NCI-H187 (cell line): ENCODE measurements at places on chromosomes 4 and X.

- no peak for DNase-seq
These were observed 54.4 kb upstream of the KLF3 start for GRCh38 chr4:38609614-38610013.

DNA sequence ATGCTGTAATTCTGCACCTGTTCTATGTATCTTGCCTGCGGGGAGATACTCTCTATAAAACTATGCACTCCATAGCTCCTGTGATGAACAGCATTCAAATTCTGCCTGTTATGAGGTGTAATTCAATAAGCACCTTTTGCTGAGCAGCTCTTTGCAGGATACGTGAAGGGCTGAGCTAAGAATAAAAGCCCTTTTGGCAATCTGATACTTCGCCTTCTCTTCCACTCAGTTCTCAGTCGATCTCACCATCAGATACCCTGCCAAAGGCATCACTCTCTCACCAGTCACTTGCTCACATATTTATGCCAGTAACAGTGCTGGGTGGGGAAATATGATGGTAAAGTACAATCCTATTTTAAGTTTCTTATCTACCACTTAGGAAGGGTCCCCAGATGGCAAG is 67.2 kb downstream of the RPS3A start:
- DNase-seq = no peak

DNA sequence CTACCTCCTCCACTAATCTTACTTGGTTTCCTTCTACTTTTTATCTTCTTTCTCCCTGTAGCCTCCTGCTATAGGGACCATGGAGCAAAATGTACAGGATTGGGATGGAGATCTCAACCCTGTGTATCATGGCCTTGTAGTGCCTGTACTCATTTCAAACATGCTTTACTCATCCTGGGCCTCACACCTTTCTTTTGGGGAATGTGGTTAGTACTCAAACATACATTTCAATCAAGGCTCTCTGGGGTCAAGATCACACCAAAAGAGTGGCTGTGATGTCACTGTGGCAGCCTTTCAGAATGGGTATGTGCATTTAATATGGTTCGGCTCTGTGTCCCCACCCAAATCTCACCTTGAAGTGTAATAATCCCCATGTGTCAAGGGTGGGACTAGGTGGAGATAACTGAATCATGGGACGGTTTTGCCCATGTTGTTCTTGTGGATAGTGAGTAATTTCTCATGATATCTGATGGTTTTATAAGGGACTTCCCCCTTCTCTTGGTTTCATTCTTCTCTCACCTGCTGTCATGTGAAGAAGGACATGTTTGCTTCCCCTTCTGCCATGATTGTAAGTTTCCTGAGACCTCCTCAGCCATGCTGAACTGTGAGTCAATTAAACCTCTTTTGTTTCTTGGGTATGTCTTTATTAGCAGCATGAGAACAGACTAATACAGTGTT is 205.1 kb downstream of the RASL11B start:
- no peak for DNase-seq

DNA sequence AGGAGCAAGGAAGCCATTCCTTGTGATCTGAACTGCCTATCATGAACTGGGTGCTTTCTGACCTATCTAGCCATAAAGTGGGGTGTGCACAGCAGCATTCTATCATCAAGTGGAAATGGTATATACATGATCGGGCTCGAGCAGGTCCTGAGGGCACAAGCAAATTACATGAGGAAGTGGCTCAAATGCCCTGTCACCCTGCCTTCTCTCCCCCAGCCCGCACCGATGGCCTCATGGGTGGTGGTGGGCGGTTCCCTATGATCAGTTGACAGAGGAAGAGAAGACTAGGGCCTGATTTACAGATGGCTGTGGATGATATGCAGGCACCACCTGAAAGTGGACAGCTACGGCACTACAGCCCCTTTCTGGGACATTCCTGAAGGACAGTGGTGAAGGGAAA is 46.3 kb upstream of the BCLAF3 start:
- DNase-seq = no peak

DNA sequence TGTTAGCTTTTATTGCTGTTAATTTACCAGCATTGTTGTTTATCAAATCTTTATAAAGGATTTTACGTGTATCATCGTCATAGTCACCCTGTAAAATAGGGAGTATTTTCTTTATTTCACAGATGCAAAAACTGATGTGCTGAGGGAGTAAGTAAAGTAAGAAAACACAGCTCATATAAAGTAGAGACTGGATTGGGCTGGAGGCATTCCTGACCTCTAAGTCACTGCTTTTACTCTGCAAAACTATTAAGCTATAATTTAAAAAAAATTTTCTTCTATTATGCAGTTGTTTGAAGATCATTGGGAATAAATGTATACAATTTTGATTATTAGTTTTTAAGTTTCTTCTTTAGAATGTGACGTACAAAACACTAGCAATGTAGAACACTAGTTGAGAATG is 45.9 kb downstream of the NUDT6 start:
- DNase-seq = no peak

DNA sequence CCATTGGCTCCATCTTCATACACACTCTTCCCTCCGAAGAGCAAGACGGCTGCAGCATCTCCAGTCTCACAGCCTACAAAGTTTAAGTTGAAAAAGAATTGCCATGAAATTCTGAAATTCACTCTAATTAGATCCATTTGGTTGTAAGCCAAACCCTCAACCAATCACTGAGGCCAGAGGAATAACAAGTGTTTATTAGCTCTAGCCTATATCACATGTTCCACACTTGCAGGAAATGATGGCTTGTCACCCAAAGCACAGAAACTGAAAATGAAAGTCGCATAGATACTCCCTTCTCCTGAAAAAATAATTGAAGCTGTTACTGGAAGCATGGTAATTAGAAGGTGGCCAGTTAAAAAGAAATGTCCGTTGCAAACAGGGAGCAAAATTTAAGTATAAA is 1071.8 kb downstream of the CCSER1 start:
- DNase-seq = no peak

GRCh38 chr4:140870427-140870826 is 114.2 kb upstream of the TBC1D9 start:
- DNase-seq = peak; percentile 10

GRCh38 chrX:29541038-29541437 is 674.3 kb upstream of the MAGEB2 start:
- no peak for DNase-seq

DNA sequence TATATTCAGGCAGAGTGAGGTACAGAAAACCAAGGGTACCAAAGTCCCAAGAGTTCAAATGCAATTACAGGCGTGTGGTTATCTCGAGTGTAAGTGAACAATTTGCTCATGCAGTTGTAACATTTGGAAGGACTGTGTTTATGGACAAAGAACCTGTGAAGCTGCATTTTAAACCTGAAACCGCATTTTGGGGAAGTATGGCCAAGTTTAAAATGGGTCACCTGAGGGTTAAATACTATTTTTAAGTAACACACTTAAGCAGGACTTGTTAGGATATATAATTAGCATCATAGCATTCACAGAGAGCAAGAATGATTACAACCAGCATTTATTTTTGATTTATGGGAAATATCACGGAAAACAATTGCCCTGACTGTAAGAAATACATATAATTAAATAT is 79.1 kb upstream of the LCORL start:
- no peak for DNase-seq

- no peak for DNase-seq
These were observed 583 bp downstream of the RASL11B start for GRCh38 chr4:52862639-52863161.

DNA sequence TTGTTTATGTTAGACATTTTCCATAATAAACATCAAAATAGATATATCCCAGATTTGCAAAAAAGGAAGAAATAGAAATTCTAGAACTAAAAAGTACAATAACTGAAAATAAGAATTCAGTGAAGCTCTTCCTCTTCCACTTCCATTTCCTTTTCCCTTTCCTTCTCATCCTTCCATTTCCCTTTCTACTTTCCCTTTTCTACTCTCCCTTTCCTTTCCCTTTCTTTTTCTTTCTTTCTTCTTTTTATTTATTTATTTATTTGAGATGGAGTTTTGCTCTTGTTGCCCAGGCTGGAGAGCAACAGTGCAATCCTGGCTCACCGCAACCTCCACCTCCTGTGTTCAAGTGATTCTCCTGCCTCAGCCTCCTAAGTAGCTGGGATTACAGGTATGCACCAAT is 30.6 kb upstream of the OPHN1 start:
- DNase-seq = no peak

DNA sequence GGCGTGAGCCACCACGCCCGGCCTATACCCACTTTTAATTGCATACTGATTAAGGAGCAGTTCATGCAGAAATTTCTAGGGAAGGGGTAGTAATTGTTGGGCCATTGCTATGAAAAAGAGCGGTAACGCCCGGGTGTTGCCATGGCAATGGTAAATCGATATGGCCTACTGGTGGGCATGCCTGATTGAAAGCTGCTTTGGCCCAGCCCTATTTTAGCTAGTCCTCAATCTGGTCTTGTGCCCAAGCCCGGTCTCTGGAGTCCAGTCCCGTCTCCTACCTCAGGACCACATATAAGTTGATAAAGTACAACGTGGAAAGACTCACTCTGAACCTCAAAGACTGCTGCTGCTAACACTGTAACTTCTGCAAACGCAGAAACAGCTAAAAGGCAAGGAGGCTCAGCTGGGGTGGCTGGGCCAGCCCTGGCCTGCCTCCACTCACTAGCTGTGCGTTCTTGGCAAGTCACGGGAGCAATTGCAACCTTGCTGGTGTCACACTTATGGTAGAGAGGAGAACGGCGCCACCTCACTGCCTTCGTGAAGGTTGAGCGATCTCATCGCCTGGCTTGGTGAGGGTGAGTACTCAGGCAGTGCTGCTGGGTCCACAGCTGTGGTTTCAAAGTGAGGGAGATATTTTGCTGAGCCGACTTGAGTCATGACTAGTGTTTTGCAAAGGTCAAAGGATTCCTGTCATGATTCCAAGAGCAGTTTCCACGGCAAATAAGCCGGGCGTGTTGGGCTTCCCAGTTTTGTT is 57.0 kb upstream of the GRPEL1 start:
- no peak for DNase-seq

DNA sequence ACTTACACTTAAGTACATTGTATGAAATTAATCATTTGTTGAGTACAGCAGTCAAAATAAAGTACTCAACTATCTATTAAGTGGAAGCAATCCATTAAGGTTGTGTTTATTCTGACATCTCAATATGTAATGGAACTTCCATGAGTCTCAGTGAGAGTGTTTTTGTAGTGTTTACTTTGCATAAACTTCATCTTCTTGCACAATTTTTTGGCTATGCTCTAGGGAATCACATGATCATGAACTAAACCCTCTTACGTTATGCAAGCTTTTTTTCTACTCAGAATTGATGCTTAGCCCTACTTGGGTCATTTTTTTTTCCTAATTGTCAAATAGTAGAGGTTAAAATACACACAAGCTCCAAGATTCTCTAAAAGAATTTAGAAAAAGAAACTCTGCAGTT is 21.1 kb upstream of the PIGA start:
- no peak for DNase-seq

DNA sequence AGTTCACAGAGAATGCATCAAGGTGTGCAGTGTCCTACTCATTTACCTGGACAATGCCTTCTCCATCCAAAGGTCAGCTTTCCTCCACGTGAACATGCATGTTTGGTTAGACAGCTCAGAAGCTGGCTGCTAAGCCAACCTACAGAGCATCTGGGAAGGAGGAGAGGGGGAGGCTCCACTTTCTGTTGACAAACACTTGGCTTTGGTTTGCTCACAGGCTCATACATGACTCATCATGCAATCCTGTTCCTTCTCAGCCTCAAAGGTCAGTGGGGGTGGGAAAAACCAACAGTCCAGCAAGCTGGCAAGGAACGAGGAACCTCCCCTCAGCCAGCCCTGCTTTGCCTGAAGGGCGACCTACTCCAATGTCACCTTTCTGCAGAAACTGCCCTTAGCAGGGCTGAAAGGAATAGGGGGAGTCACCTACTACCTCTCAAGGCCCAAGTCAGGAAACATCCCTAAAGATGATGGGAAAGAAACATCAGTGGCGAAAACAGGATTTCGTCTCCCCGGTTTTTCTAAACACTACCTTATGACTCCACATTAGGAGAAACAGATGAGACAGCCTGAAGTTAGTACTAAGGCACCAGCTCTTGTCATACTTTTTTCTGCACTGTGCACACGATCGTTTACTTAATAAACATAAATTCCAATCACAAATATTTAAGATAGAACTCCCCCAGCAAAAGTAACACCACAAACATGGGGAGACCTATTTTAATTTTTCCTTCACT is 37.9 kb downstream of the RELL1 start:
- no peak for DNase-seq

DNA sequence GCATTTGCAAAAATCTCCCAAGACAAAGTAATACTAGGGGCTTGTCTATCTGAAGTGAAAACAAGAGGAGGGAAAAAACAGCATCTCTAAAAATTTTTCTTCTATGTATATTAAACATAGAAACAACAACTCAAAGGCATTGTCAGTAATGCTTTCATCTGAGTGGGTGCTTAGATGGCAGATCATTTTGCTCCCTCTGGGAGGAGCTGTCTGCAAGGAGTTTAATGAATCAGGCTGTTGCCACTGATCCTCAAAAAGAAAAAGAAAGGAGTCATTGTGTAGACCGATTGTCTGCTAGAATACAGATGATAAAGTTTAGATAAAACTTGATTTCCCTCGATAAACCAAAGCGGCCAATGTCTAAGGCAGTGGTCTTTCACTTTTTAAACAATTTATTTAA is 49.7 kb upstream of the KLHL8 start:
- no peak for DNase-seq

DNA sequence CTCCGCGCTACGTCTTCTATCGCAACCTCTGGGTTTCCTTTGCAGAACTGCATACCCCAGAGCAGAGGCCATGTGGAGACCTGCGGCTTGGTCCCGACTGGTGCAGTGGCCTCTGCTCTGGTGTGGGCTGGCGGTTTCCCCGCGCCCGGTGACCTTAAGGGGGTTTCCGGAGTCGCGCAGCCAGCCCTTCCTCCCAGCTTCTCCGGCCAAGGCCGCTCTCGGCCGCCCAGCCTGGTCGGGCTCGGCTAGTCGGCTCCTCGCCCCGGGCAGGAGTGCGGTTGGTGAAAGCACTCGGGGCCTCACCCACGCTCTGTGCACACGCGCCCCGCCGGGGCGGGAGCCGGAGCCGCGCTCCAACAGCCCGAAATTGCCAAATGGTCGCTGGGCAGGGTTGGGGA is 84.9 kb downstream of the BCOR start:
- no peak for DNase-seq

DNA sequence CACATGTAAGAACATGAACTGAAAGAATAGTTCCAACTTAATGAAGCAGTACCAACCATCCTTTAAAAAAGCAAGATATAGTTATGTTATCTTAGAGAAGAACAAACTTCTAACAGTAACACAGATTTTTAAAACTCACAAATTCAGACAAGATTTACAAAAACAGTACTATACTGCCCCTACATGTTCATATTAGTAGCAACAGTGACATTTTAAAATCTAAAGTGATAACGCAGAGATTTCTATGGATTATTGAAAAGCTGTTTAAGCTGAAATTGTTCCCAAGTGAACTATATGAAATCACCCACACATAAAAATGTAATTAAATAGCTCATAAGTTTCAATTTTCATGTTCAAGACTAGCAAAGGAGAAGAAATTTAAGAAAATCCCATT is 166.0 kb downstream of the FBXW7 start:
- DNase-seq = no peak

- no peak for DNase-seq
These were observed 63.6 kb downstream of the ASB9 start for GRCh38 chrX:15206306-15206705.

GRCh38 chr4:178693816-178694215 is 1251.6 kb upstream of the AGA start:
- DNase-seq = no peak
